ENCODE measurements at places on chromosomes 1 and 21.

DNA sequence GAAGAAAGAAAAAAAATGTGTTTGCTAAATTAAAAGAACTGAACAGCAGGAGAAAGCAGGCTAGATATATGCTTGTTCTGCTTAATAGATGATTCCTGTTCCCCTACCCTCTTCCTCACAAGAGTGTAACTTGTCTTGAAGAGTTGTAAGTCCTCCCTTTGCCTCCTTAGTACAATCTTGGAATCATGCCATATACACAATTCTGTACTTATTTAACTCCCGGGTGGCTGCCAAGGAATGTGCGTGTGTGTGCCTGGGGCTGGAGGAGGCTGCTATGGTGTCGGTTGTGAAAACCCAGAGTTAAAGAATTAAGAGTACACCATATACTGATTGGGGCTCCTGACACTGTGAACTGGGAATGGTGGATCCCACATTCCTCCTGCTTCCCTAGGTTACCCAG, 194.2 kb downstream of the SIPA1L2 start:
- no peak for DNase-seq

DNA sequence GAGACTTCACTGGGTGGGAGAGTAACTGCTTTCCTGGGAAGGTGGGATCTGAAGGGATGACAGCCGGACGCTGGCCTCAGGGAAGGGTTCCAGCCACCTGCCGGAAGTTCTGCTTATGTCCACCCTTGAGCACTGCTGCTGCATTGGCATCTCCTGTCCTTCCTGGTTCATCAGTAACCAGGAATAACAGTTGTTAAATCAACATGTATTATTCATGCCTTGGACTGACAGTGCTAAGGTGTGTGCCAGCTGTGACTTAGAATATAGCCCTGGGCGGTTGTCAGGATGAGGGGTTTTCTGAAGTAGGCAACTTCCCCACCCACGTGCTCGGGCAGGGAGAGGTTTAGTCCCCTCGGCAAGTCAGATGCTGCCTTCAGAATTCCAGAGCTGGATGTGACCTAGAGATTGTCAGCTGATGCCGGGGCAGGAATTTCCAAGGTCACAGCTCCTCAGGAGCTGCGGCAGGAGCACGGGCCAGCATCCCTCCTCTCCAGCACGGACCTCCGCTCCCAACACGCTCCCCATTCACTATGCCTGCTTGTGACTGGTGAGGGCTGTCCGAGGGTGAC, 17.9 kb downstream of the CLDN14 start:
- no peak for DNase-seq

GRCh38 chr21:34936371-34936789, 112.7 kb downstream of the RUNX1 start:
- DNase-seq = no peak

GRCh38 chr1:113035086-113035485, 37.9 kb upstream of the LRIG2 start:
- DNase-seq = no peak

- no peak for DNase-seq
These were observed 122.3 kb upstream of the C1orf105 start for GRCh38 chr1:172298141-172298540.

DNA sequence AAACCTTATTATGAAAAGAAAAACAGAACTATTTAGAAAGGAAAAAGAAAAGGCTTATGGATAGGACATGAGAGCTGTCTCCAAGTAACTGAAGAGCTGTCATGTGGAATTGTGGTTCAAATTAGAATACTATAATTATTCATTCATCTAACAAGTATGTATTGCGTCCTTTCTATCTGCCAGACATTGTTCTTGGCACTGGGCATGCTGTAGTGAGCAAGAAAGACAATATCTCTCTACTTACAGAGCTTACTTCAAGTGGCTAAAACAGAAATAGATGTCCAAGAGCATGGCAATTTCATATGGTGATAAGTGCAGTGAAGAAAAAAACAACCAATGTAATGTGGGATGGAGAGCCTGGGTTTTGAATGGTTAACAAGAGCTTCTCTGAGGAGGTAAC, 413.0 kb downstream of the DPYD start:
- DNase-seq = no peak

DNA sequence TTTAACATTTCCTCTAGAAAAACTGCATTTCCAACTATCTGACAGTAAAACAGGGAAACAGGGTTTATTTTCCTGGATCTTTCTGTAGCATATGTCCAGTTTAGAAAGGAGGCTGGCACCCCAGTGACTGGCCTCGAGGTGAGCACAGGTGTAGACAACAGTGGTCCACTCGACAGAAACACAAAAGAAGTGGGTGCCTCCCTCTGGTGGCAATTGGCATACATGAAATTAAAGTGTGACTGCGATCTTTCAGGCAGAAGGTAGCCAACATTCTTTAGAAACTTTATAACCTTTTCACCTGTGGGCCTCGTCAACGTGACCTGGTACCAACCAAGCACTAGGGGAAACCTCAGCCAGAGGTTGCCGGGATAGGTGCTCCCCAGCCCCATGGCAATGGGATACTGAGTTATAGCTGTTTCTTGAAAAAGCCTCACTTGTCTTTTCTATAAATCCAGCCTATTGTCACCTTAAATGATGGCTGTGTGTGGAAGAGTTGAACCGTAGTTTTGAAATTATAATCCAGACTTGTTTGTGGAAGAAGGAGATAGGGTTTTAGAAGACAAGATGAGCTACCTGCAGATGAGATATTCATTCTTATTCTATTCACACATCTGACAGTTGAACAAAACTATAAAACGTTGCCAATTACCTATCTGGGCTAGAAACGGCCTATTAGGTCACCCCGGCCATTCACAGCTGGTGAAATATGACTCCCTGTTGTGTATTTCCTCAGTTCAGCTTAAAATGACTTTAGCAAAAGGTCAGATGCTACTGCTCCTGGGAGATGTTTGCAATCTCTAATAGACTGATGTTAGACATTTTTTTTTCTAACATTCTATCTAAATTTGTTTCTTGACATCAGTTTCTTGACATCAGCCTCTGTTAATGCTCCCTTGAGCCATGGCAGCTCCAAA, 44.3 kb downstream of the PCP4 start:
- peak; percentile 12 for DNase-seq

DNA sequence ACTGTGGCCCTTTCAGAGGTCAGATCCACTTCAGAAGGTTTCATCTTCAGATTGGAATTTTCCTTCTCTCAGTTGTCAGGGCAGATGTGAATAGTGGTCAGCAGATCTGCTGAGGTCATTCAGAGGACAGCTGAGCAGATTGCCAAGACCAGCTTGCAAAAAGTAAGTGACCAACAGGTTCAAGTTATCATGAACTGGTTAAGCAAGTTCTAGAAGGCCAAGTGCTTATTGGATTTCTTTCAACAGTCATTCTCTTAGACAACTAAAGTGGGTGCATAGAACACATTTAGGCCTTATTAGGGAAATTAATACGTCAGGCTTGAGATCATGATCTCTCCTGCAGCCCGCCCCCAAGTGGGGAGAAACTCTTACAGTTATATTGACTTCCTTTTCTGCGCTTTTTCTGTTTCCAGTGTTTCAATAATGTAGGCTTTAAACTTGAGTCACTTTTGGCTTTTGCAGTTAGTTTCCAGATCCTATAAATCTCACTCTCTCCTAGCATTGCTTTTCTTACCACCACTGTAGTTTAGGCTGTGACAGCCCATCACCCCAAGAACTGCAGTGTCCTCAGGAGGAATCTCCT, 96.4 kb downstream of the C1orf21 start:
- DNase-seq = no peak

- no peak for DNase-seq
These were observed 4.2 kb upstream of the PLXNA2 start for GRCh38 chr1:208248307-208248801.

DNA sequence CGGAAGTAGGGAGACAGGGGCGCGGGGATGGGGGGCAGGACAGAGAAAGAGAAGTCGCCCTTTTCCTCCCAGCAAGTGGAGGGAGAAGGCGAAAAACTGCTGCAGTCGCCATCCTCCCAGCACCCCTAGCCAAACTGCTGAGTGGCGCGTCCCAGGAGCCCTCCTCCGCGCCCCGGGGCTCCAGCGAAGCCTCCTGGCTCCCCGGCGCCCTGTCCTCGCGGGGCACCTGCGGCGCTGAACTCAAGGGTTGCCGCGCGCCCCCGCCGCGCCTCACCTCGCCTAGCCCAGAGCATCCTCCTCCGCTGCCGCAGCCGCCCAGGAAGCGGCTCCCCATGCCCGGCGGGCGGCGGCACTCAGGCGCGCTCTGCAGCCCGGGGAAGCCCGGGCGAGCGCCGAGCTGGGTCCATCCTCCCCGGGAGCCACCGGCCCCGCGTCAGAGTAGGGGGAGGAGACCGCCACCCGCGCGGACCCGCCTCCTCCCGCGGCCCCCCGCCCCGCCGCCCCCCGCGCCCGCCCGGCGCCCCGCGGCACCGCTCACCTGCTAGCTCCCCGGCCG, at the start of gene DAB1:
Gene DAB1, minus strand, starts transcription at position 405 of the 556 bp plus-strand sequence. CDS start 133,030 bp downstream, outside the sequence.
- DNase-seq = no peak

DNA sequence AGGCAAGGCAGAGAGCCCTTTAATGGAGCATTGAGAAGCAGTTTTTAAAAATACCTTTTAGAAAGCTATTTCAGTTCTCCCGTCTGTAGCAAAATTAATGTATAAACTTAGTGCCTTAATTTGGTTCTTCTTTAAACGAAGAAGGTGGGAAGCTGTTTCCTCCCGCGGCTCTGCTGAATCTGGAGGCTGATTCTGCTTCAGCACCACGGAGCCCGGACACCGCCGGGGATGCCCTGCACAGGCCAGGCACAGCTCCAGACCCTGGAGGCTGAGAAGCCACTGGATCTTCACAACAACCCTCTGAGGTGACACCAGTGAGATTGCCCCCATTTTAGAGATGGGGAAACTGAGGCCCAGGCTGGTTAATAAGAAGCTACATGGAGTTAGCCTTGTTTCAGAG, 175.8 kb upstream of the VAMP3 start:
- no peak for DNase-seq

- DNase-seq = no peak
These were observed 269.2 kb downstream of the SDCCAG8 start for GRCh38 chr1:243525085-243525487.

- no peak for DNase-seq
These were observed 52.3 kb upstream of the COL18A1 start for GRCh38 chr21:45352621-45353139.

- no peak for DNase-seq
These were observed 106.7 kb upstream of the ADAR start for GRCh38 chr1:154714638-154715037.

DNA sequence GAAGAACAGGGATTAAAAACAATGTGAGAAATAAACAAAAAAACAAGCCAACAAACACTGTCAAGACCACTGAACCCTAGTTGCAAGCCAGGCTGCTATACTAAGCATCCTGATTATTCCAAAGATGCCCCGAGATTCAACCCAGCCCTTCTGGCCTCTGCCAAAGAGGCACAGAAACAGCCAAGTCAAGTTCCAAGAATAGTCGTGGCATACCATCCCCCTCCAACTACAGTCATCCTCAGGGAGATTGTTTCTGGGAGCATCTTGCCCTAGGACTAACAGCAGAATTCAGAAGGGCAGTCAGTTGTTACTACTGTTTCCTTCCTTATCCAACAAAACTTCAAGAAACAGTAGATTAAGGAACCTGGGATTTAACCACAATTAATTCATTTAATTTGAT, 52.3 kb downstream of the ABL2 start:
- DNase-seq = no peak

DNA sequence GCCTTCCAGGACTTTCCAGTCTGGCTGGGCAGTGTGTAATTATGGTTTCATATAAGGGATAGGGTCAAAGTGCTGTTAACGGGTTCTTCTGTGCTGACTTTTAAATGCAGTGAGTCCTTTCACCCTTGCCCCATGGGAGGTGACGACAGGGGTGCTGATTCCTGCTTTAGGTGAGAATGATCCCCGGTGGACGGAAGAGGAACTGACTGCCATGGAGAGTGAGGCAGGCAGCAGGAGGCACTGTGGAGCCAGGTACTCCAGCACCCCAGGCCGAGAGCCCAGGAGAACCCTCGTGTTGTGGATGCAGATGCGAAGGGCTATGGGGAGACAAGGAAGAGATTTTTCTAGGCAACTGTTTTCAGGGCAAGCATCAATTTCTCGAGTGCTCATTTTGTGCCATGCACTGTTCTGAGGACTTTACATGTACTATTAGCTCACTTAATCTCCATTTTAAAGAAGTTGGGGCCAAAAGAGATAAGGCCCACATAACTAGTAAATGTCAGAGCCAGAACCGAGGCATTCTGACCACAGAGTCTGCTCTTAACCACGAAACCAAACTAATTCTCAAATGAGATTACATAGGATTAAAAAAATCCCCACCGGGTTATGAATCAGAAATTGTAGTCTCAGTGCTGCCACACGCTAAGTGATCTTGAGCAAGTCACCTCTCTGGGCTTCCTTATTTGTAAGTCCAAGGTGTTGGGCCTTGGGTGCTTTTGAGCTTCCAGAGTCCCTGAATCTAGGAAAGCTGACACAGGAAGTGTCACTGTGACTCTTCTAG, 28.2 kb downstream of the STPG1 start:
- DNase-seq = no peak

DNA sequence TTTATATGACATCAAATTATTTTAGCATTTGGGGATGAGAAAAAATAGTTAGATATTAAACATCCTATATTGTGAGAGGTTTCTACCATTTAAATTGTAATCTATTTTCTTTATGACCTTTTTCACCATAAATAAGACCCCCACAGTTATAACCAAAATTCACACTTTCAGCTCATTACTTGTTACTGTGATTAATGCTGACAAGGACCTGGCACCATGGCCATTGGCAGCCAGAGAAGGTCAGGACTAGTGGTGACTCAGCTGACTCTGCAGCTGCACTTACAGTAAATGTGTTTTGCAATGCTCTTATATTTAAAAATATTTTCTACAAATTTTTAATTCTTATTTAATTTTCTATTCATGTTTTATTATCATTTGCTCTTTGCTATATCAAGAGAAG, 133.3 kb upstream of the C1orf105 start:
- no peak for DNase-seq

DNA sequence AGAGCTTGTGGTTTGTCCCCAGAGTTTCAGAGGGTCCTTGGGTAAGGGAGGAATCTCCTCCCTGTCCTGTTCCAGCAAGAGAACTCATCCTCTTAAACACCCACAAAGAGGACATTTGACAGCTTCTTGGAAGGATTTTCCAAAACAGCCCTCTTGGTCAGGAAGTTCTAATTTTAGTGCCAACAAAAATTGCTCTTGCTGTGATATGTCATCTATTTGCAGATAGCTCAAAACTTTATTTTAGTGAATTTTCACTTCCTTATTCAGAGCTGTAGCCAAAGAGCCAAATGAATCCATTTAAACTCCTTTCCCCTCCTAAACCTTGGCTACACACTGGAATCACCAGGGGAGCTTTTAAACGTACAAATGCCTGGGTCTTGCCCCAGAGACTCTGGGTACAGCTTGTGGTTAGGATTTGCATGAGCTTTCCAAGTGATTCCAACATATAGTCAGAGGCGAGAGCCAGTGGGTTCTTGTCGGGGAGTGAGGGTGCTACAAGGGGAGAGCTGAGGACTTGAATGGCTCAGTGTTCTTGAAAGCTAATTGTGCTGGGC, 11.8 kb upstream of the RASSF5 start:
- no peak for DNase-seq

Data from NCI-H1436 (cell line).